ENCODE measurements at places on chromosomes 5 and 9. TPM values are rescaled to one million over a fixed set of nuclear protein-coding genes. Genes with fewer than 3 reads are reported as not detected.
A peak's percentile ranks its signal among the peaks of the same experiment; 100 is the strongest.

DNA sequence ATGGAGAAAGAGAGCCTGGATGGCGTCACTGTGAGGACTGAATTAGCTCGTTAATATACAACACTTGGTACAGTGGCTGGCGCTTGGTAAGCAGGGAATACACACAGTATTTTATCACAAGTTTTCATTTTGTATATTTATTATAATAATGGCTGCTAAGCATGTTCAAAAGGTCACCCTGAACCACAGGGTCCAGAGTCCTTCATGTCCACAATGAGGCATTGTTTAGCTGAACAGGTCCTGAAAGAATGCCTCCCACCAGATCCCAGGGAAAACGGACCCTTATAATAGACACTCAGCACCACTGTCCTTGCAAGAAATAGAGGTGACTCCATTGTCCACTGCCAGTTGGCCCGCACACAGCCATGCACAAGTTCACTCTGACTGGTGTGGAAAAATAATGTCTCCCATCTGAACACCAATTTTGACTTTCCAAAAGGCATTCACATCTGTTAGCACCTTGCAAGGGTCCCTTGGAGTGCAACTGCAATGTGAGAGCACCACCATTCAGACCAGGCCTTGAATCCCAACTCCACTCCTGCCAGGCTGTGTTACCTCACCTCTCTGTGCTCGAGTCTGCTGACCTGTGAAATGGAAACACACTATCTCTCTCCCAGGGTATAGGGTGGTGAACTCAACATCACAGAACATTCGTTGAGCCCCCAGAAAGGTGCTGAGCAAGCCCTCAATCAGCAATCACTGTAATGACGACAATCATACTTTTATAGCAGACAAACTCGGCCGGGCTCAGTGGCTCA is 3.9 kb downstream of the VDAC1 start:
- no peak for DNase-seq

DNA sequence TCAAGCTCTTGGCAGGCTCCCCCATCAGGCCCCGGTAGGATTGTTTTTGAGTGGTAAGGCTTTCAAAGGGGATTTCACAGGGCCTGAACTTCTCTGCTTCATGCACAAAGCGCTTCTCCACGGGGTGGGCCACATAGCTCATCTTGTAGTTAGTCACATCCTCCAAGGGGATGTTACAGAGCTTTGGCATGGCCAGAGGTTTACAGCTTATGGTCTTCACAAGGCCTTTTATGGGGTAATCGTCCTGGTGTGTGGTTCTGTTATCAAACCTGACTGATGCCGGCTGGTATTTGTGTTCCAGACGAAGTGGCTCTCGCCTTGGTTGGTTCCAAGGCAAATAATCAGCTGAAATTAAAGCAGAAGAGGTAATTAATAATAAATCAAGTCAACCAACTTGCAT is 104.3 kb downstream of the SAXO1 start:
- no peak for DNase-seq

DNA sequence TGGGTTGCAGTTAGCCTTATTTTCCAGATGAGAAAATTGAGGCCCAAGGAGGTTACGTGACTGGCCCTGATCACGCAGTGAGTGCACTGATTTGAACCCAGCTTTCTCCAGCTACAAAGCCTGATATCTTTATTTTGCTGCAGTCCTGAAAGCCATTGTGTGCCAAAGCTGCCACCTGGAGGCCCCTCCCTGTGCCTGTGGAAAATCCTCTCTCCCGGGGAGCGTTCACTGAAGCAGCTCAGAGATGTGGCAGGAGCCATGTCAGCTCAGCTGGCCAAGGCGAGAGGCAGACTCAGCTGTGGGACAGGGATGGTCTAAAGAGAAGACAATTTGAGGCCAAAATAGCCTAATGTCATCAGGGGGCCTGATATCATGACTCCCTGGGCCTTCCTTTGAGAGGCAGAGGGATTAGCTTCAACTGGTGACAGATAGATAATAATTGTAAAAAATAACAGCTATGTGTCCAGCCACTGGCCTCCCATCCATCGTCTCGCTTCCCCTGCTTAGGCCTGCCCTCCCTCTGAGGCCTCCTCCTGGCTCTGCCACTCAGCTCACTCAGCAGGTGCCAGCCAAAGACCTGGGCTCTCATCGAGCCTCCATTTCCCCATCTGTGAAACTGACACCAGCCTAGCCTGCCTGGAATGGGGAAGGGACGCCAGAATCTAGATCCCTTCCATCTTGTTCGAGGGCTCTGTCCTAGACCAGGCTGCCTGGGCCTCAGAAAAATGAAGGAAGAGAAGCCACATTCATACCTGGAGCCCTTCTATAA is 74.3 kb upstream of the GGTA1 start:
- no peak for DNase-seq

- DNase-seq: no peak
Observed at GRCh38 chr5:160514866-160515265, 93.2 kb downstream of the PTTG1 start.

- DNase-seq: no peak
Observed at GRCh38 chr9:36006549-36007315, 30.0 kb upstream of the RECK start.

DNA sequence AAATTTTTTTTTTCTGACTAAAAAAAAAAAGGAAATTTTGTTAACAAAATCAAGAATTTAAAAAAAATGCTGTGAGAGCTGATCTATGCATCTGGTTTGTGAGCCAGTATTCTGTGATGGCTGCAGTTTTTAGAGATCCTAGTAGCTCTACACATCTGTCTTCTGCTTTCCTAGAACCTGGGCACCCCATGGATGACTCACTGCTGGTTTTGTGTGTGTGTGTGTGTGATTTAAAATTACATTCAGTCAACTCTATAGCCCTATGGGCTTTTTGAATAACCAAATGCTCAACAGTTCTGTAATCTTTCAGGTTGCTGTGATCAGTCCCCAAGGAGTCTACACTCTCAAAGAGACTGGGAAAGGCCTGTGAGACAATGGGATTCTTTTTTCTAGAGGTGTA is 2.5 kb upstream of the PSMD5 start:
- DNase-seq: no peak

DNA sequence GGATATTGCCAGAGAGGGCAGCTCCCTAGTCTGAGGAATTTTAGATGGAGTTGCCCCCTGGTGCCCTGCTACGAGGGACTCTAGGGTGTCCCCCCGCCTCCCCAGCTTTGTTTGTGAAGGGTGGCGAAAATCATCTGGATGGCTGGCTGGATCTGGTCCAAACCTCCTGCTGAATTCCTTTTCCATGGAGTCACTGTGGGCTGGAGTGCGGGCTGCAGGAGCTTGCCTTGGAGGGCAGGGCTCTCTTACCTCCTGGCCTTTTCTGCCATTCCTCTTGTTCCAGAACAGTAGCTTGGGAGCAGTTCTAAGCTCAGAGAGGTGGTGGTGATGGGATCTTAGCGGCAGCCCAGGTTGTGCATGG is 2.1 kb downstream of the SYNPO start:
- peak; percentile 94 for DNase-seq

- DNase-seq: no peak
Observed at GRCh38 chr5:16477541-16477940, 11.9 kb upstream of the ZNF622 start.

- DNase-seq: no peak
Observed at GRCh38 chr5:11385251-11385900, 518.9 kb downstream of the CTNND2 start.

Gene BRINP1
- 0.71 TPM for total RNA-seq

Gene PDE8B
- total RNA-seq: 2.9 TPM

DNA sequence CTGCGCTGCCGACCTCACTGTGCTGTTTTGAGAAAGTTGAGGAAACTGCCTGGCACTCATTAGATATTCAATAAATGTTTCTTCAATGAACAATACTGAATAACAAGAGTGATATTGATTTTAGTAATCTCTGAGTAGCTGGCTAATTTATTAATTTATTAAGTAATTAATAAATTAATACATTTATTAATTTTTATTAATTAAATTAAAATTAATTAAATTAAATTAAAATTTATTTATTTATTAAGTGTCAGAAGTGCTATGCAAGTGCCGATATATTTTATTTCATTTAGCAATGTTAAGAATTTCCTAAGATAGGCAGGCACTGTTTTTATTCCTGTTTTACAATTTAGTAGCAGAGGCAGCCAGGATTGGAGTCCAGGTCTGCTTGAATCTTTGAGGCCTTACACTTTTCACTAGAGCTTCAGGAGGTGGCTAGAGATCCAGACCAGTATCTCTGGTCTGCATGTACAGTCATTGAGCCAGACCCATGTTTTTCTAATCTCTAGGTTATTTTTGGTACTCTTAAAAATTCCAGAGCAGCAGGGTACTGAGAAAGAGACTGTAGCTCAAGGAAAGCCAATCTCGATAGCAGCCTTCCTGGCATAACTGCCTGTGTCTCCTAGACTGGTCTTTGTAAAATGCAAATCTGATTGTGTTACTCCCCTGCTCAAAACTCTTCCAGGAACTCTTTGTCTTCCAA is 109.2 kb downstream of the ARHGEF28 start:
- no peak for DNase-seq

DNA sequence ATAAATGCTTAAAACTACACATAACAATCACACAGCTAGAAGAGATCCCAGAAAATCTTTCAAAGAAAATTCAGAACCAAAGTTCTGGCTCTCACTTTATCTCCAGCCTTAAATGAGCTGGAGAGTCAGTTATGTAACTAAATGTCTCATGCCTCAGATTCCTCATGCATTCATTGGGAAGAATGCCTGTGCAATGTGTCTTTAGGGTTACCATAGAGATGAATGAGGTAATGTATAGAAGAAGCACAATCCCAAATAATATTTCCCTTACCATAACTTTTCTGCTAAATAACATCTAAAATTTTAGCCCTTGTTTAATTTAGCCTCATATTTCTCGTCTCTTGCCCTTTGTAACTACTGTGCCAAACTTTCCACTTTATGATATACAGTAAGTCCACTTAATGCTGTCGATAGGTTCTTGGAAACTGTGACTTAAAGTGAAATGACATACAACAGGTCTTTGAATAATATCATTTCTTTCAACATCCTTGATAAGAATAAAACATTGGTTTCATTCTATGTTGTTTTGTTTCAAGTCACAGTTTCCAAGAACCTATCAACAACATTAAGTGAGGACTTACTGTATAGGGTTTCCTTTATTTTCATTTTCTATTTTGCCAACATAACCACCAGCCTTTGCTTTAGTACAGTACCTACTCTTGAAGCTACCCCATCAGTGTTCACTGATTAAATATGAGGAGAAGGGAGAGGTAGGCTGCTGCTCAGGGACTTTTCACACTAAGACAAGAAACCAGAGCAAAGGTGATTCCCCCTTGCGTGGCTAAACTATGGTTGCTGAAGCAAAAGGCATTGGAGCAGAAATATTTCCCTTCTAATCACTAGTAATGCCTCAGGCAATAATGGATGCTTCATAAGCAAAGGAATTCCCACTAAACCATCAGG is 295.7 kb upstream of the PTGER4 start:
- no peak for DNase-seq

Gene ATG10
- 13.0 TPM for total RNA-seq

Gene MAMDC2
- total RNA-seq: 166 TPM

DNA sequence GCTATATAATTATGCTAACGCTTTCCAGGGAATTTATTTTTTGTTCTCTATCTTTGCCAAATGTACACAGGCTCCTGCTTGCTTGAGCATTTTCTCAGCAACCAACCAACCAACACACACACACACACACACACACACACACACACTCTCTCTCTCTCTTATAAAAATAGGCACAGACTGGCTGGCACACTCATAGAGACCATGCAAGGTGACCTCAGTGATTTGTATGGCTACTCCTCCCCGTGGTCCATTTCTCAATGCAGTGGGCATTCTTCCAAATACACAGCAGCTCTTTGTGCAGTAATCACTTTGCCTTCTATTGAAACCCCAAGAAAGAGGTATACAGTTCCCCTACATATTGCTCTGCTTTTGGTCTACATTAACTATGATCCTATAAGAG is 416.0 kb downstream of the MAN2A1 start:
- DNase-seq: peak; percentile 59

DNA sequence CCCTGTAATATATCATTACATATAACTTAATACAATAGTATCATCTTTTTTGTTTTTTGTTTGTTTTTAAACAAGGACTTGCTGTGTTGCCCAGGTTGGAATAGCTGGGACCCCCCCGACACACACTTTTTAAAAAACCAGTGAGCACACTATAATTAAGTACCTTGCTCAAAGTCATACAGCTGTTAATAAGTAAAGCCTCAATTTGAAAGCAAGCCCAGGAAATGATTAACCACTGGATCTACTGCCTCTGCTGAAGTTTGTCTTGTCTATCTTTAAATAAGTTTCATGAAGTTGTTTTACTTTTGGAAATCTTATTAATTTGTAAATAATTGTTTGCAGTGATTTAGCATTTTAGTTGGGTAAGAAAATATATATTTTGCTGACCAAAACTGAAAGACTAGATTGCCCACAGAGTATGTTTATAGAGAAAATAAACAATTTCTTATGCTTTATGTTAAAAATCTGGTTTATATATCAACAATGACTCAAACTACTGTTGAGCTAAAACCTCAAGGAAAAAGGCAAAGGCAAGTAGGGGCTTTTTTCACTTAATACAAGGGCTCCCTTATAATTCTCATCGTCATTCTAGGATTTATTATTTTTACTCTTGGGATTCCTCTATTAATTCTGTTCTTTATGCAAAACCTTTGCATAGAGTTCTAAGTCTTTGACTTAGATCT is 5.8 kb upstream of the CARNMT1 start:
- no peak for DNase-seq

DNA sequence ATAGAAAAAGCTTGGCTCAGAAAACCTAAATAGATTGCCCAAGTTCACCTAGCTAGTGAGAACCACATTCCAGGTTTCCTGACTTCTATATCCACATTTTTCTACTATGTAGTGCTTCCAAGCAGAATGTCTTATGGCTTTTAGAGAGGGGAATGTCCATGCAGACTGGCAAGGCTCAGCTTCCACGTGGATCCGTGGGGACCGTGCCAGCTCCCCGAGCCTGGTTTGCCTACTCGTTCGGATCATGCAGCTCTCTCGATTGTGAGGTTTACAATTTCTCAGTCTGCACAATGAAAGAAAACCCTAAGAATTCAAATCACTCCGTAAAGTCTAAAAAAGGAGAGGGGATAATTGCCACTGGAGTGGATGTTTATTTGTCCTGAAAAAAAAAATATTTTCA is 256.5 kb upstream of the NR4A3 start:
- no peak for DNase-seq

Gene CENPK
- total RNA-seq: not detected

Gene SLC36A3
- not detected for total RNA-seq

GRCh38 chr9:106110483-106110882 is 416.1 kb downstream of the TMEM38B start:
- DNase-seq: no peak

DNA sequence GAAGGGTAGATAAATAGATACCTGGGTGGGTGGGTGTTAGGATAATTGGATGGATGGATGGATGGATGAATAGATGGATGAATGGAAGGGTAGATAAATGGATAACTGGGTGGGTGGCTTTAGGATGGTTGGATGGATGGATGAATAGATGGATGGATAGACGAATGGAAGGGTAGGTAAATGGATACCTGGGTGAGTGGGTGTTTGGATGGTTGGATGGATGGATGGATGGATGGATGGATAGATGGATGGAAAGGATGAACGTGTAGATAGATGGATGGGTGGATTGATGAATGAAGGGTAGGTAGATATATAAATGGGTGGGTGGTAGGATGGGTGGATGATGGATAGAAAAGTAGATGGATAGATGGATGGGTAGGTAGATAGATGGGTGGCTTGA is 59.8 kb upstream of the RXRA start:
- no peak for DNase-seq
